ENCODE measurements at places on chromosomes 5 and 9.

- DNase-seq: no peak
Measured at GRCh38 chr5:149268928-149269557, 2.6 kb upstream of the AFAP1L1 start.

DNA sequence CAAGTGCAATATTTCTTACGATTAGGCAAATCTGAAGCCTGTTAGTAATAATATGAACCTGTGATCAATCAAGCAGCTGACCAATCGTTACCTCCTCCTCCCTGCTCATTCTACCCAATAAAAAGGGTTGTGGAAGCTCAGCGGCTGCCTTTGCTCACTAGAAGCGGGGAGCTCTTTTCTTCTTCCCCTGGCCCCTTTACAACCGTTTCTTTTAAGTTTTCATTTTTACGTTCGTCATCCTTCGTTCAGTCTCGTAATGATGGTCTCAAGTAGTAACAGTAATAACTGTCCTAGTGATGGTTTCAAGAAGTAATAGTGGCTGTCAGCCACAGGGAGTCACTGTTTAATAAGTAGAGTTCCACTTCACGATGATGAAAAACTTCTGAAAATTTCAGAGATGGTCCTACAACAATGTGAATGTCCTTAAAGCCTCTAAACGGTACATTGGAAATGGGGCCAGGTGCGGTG is 6.2 kb downstream of the UGT3A2 start:
- DNase-seq: no peak

DNA sequence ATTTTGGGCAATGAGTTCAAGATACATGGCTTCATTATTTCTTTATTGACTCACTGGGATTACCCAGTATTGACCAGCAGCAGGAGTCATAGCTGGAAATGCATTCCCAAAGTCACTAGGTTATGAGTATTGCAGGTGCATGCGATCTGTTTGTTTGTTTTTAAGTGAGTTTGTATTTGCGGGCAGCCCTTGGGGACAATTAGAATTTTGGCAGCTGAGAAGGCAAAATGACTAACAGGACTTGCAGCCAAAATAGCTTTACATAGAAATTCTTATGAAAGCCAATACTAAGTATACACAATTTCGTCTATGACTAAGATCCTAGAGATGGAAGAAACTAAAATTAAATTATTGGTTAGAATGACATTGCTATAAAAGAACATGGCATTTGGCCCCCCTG is 18.1 kb upstream of the RGMB start:
- DNase-seq: no peak

GRCh38 chr9:97895695-97896332 is 26.5 kb downstream of the TRMO start:
- no peak for DNase-seq

All from mesothelial cell of epicardium (in vitro differentiated cells).